ENCODE measurements at places on chromosomes 4 and X.

GRCh38 chr4:109465069-109465468 lies 31.5 kb downstream of the SEC24B start:
- DNase-seq: no peak

DNA sequence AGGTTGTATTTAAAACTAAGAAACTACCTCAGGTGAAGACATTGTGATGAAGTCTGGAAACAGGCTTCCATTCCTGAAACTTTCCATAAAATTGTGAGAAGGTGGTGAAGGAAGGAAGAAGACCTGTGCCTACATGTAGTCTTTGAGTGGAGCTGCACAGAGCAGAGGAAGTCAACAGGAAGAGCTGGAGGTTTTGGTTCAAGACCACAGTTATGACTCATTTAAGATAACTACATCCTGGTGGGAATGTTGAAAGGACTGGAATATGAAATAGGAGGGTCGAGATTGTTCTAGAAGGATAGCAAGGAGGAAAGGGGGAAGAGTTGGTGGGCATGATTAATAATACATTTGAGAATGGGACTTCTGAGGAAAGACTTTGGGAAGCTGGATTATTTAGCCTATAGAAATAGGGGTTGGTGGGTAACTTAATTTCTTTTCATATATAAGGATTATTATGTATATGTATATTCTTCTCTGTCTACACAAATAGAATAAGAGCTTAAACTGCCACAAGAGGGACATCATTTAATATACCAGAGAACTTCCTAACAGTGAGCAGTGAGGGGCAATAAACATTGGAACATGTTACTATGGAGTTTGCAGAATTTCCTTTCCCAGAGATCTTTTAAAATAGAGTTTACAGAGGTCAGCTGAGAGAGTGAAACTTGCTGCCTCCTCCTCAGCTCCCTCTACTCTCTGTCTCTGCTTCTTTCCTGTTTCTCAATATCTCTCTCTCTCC lies 23.5 kb downstream of the AWAT2 start:
- DNase-seq: peak; percentile 40

DNA sequence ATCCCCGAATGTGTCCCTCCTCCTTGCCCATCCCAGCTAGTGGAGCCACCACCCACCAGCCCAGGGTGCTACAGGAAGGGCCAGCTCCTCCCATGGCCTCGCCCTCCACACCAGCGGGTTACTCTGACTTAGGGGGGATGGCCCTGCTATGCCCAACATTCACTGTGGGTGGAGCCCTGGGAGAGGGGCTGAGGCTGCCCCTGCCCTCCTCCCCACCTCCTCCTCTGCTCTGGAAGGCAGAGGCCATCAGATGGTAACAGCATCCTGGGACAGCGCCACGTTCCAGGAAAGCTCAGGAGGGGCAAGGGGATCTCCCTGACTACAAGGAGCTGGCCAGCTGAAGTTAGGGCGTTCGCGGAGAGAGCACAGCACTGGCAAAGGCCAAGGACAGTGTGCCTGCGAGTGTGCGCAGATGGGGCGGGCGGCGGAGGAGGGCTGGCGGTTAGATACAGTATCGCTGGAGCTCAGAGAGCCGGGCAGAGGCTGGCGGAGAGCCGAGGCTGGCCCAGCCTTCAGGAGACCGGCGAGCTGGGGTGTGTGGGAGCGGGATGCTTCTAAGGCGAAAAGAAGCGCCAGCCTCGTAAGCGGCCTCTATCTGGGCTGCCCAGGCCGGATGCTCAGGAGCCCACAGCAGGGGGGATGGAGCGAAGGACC lies 1.5 kb downstream of the JAKMIP1 start:
- no peak for DNase-seq

- DNase-seq: no peak
These were observed 6.2 kb upstream of the NOX1 start for GRCh38 chrX:100880368-100880767.

- DNase-seq: no peak
These were observed 113.0 kb downstream of the CXXC4 start for GRCh38 chr4:104381729-104382128.

- no peak for DNase-seq
These were observed 47.3 kb upstream of the SRPX start for GRCh38 chrX:38268011-38268410.

DNA sequence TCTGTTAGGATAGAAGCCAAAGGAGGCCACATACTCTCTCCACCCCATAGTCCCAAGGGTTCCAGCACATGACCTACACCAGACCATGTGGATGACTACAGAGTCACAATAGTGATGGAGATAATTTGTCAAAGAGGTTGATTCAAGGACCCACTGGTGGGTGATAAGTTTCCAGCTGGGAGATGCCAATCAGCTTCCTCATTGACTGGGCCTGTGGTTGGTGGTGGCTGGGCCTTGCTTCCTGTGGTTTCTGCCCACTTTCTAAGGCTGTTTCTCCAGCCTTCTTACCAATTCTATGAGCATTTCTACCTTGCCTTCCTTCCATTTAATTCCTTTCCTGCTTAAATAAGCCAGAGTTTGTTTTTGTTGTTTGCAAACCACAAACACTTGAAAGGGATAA lies 95.5 kb upstream of the CPEB2 start:
- DNase-seq: no peak

DNA sequence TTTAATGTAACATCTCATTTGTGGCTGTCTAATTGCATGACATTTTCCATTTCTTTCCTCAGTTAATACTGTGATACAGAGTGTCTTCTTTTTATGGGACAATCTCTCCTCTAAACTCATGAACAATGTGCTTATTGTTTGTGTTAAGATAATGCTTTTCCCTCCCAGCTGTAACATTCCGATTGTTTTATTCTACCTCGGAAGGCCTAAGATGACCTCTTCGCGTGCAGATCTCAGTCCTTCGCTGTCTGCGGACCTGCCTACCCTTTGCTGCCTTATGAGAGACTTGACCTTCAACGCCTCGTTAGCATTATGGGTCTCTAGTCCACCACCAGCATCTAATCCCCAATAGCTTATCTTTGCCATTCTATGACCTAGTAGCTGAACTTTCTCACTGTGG lies 29.8 kb upstream of the ZFP42 start:
- DNase-seq: no peak

DNA sequence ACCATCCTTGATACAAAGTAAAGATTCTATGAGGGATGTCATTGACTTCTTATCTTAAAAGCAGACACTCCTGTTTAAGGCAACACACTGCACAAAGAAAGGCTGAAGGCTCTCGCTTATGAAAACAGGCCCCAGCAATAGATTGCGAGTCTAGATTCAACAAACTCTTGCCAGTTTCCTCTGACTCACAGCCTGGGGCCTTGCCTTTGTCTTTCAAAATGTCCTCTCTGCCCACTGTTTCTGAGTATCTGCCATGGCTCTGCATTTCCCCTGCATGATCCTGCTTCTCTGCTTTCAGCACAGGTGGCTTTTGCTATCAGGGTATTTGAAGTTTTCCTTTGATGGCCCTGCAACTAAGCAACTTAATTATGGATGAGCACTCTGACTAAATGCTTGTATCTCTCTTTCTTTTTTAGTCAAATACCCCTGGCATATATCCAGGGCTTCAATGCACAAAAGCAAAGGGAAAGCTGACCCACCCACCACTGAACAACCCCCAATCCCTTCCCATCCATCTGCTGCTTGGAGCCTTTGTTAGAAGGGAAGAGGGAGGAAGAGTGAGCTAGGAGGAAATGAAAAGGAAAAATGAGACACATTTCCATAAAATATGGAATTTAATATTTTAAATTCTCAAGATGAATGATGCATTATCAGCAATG lies 32.2 kb downstream of the NDP start:
- DNase-seq: peak; percentile 7

GRCh38 chrX:11431786-11432185 lies 138.6 kb downstream of the AMELX start:
- no peak for DNase-seq

DNA sequence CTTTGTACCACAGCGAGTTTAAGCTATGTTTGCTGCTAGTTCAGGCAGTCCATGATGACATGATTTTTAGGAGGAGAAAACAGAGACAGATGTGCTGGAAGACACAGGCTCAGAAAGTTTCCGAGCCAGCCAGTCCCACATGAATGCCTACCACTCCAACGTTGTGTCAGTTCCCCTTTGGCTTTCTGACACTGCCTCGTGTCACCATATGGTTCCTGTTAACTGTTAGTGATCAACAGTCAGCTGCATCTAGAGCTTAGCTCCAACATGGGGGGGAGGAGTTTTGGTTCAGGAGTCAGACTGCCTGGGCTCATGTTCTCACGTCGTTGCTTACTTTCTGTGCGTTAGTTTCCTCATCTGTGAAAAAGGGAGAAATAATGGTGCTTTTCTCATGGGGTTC lies 343.7 kb downstream of the MID1IP1 start:
- no peak for DNase-seq

GRCh38 chr4:32417113-32417704 lies 1697.0 kb downstream of the PCDH7 start:
- no peak for DNase-seq

DNA sequence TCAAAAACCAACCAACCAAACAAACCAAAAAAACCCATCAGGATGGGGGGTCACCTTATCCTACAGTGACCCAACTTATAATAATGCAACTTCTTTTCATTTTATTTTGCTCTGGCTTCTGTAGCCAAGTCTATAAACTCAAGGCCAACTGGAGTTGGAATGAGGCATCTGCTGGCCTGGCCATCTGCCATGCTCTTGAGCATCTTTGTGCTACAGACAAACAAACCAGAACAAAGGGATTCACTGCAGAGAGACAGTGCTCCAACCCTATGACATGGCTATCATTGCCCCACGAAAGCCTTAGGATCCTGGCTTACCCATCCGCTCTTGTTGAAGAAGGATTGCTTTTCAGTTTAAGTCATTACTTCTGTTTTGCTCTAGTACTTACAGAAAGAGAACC lies 49.2 kb upstream of the SCRG1 start:
- DNase-seq: no peak

Data from pulmonary artery endothelial cell (primary cell).